IMR-90 (cell line): ENCODE measurements at places on chromosomes 2 and 18. TPM values are rescaled to one million over a fixed set of nuclear protein-coding genes. Genes with fewer than 3 reads are reported as not detected.

DNA sequence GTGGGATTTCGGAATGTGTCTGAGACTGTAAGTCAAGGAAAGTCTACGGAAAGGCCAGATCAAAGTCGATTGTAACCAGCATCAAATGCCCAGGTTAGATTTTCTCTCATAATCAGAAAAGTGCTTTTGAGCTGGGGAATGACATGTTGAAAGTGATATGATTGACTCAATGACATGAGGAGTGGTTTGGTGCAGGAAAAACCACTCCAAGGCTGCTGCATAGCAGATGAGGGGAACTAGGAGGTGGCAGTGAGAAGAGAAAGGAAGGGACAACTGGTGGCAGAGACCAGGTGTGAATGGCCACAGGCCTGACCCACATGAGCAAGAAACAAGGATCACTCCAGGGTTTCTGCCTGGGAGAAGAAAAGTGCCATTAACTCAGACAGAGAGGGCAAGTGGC lies 822 bp downstream of the SLC35F6 start:
- no peaks in the 10 kb centered on the region for H3K27me3 ChIP-seq
- peaks cover 18% of the 10 kb centered on the region for H3K4me1 ChIP-seq
- no peak for DNase-seq
- peak overlapping the region; percentile 94 for H3K4me3 ChIP-seq
- H3K27ac ChIP-seq: peak overlapping the region; percentile 99

DNA sequence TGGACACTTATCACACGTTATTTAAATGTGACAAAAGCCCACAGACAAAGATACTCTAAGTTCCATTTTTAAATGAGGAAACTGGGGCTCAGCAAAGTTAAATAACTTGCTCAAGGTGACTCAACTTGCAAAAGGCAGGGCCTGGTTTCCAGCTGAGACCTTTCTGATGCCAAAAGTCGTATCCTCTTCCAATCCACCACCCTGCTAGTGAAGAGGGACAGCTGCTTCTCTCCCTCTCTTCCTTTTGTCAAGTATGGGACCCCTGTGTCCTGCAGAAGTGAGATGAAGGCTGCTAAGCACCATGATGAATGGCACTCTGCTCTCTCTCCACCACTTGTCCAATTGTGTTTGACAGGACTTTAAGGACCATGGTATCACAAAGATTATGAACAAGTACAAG lies 140.9 kb downstream of the DYM start:
- no peak overlapping the region for H3K4me3 ChIP-seq
- no peaks in the 10 kb centered on the region for H3K27me3 ChIP-seq
- peak; percentile 29 for DNase-seq
- H3K27ac ChIP-seq: no peak overlapping the region

Gene BBS5
- 1.4 and 1.9 TPM in 2 replicates for total RNA-seq

Gene SCYGR6
- total RNA-seq: not detected in 2 replicates

DNA sequence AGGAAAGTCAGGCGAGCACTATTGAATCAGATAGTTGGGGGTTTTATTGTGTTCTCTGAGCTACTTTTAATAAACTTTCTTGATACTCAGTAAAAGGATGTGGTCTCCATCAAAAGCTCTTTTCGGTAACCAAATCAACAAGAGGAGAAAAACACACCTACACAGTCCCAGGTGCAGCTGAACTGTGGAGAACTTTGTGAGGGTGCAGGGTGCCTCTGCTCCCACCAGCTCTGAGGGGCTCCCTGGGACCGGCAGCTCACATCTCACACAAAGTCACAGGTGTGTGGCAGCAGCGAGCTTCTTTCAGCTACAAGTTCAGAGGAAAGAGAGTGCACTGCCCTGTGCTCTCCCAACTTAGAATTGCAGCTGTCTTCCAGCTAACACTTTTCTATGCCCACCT lies 650.4 kb downstream of the RNF144A start:
- no peak overlapping the region for H3K4me3 ChIP-seq
- no peaks in the 10 kb centered on the region for H3K27me3 ChIP-seq
- H3K4me1 ChIP-seq: no peaks in the 10 kb centered on the region
- H3K36me3 ChIP-seq: no peaks in the 10 kb centered on the region
- DNase-seq: no peak

- no peaks in the 10 kb centered on the region for H3K36me3 ChIP-seq
- DNase-seq: peak; percentile 52
- H3K4me1 ChIP-seq: peaks cover 8% of the 10 kb centered on the region
Measured at GRCh38 chr2:54956111-54956627, 94.1 kb downstream of the RTN4 start.

Gene ALPP
- total RNA-seq: not detected in 2 replicates

Gene EVX2
- total RNA-seq: not detected in 2 replicates

Gene AQP4
- not detected in 2 replicates for total RNA-seq

- no peaks in the 10 kb centered on the region for H3K4me1 ChIP-seq
- no peak overlapping the region for H3K27ac ChIP-seq
- H3K36me3 ChIP-seq: no peaks in the 10 kb centered on the region
- no peaks in the 10 kb centered on the region for H3K27me3 ChIP-seq
- H3K4me3 ChIP-seq: no peak overlapping the region
- DNase-seq: no peak
Measured at GRCh38 chr18:29712785-29713184, 1329.8 kb downstream of the DSC3 start.

Gene BMP10
- not detected in 2 replicates for total RNA-seq

DNA sequence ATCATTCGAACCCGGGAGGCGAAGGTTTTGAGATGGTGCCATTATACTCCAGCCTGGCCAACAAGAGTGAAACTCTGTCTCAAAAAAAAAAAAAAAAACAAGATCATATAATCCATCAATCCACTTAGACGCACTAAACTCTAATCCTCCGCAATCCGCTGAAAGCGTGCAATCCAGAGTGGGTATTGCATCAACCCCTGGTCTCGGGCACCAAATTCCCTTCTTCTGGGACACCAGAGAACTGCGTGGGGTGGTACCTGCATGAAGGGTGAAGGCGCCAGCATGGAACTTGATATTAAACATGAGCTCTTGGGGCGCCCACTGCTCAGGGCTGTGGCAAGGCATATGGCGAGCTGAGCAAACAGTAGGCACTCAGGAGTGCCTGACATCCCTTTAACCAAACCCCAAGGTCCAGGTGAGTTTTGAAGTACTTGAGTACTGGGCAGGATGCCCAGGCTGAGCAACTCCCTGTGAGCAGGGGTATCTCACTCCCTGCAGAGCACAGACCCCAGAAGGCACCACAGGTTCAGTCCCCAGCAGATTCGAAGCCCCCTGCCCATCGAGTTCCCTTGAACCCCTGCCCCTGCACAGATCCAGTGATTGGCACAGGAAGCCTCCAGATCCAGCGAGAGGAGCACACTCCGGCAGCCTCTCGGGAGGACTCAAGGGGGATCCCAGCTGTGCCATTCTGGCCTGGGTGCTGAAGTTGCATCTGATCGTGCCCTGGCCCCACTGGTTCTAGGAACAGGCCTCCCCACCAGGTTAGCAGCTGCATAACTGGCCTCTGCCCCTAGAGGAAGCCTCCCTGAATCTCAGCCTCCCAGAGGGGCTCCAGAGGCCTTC lies 8.0 kb downstream of the ALPI start:
- no peak for DNase-seq

DNA sequence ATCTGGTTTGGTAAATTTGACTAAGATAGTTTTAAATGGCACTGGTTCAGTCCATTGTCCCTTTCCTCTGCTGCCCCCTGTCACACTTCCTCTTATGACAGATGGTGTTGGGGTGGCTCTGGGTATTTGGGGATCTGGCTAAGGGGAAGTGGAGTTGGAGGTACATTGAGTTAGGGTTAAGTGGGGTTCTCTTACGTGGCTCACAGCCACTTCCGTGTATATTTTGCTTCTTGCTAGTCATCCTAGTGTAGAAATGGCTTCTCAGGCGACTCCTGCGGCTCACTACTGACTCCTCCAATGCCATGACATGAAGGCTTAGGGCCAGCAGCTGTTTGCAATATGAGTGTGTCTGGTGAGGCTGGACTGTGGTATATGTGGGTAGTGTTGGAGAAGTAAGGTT lies 187.0 kb downstream of the HAUS1 start:
- H3K27me3 ChIP-seq: no peaks in the 10 kb centered on the region; the same call in 1 of the 2 replicates
- H3K36me3 ChIP-seq: no peaks in the 10 kb centered on the region
- DNase-seq: no peak

DNA sequence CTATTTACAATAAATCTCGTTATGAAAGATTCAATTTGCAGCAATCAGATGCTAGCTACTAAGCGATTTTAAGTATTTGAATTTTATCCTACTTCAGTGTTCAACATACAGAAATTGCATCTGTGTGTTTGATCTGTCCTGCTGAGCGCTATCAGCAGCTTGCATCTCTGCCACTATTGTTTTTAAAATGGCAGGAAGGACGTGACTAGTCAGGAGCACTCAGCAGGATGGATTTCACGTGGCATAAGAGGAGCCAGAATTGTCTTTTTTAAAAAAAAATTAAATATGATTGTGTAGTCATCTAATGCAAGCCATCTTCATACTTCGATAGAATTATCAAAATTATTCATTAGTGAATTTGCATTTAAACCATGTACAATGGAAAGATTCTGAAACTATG lies 2.8 kb upstream of the KLHL14 start:
- H3K4me1 ChIP-seq: no peaks in the 10 kb centered on the region
- H3K27me3 ChIP-seq: peaks cover 24% of the 10 kb centered on the region
- DNase-seq: no peak

- no peak overlapping the region for H3K4me3 ChIP-seq
- no peaks in the 10 kb centered on the region for H3K27me3 ChIP-seq
- no peak overlapping the region for H3K27ac ChIP-seq
- DNase-seq: no peak
- H3K4me1 ChIP-seq: no peaks in the 10 kb centered on the region
Measured at GRCh38 chr2:90069290-90069894, 1377.9 kb downstream of the RPIA start.

Gene DPP4
- 19.0 and 24.2 TPM in 2 replicates for total RNA-seq

- no peak overlapping the region for H3K27ac ChIP-seq
- no peak overlapping the region for H3K4me3 ChIP-seq
- no peaks in the 10 kb centered on the region for H3K36me3 ChIP-seq
- H3K4me1 ChIP-seq: no peaks in the 10 kb centered on the region
Measured at GRCh38 chr2:229658004-229658403, 56.4 kb downstream of the DNER start.

Gene RNU2-63P
- total RNA-seq: under 0.01 and 174 TPM in 2 replicates

GRCh38 chr2:75309596-75310463 lies 110.5 kb upstream of the TACR1 start:
- DNase-seq: peak; percentile 42
- no peak overlapping the region for H3K4me3 ChIP-seq
- H3K27ac ChIP-seq: no peak overlapping the region
- H3K36me3 ChIP-seq: no peaks in the 10 kb centered on the region
- peaks cover 5% of the 10 kb centered on the region for H3K4me1 ChIP-seq

Gene ZSWIM2
- total RNA-seq: 0.28 TPM in 1 of 2 replicates, not detected in the other

Gene ARHGAP25
- 0.28 and 0.36 TPM in 2 replicates for total RNA-seq

DNA sequence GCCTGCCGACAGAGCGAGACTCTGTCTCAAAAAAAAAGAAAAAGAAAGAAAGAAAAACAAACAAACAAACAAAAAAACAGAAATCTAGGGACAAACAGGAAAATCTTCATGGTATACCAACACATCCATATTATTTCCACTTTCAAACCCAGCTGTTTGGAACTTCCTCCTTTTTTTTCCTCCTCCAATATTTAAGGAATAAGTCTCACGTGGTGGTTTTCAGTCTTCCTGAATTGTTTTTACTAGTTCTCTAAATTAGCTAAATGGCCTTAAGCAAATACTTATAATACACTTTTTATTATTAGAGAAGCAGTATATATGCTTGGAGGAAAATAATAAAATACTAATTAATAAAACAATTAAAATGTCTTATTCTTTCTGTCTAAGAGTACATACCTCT lies 48.7 kb upstream of the GLS start:
- H3K27me3 ChIP-seq: no peaks in the 10 kb centered on the region
- H3K4me3 ChIP-seq: no peak overlapping the region
- no peaks in the 10 kb centered on the region for H3K36me3 ChIP-seq
- peaks cover 3% of the 10 kb centered on the region for H3K4me1 ChIP-seq
- no peak overlapping the region for H3K27ac ChIP-seq
- DNase-seq: no peak

DNA sequence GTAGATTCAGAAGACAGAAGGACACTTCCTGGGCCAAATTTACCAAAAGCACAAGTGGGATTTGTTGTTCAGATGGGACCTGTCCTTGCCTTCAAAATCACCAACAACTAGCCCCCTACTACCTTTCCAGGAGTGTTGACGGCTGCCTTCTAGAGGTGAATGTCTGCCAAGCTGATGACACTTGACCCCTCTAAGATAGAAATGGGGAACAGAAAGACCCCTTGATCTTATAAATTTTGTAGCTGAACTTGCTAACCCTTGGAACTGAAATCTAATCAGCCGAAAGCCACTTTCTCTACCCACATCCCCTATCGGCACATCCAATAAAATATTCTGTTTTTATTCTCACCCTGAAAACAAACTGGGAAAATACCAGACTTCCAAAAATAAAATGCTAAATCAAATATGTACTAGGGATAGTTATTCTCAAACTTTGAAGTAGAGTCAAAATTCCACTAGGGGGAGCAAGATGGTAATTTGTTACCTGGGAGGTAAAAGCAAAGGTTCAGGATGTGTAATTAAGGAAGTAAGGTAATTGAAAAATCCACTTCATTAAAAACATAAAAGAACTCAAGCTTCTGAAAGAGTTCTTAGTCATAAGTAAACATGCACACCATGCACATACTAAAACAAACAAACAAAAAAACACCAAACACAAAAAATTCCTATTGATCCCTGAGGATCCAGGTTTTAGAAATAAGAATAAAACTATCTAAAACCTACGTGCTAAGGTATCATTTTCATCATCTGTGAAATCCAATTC lies 119.2 kb downstream of the ANKRD44 start:
- no peaks in the 10 kb centered on the region for H3K4me1 ChIP-seq
- DNase-seq: peak; percentile 28
- H3K36me3 ChIP-seq: no peaks in the 10 kb centered on the region
- H3K4me3 ChIP-seq: no peak overlapping the region

Gene TEKT4
- total RNA-seq: not detected in 2 replicates

GRCh38 chr2:159706385-159706980 lies 5.8 kb upstream of the MARCHF7 start:
- H3K4me3 ChIP-seq: no peak overlapping the region
- no peak overlapping the region; the same call in 1 of the 2 replicates for H3K27ac ChIP-seq
- DNase-seq: no peak
- H3K27me3 ChIP-seq: no peaks in the 10 kb centered on the region
- peaks cover 7% of the 10 kb centered on the region for H3K4me1 ChIP-seq
- H3K36me3 ChIP-seq: no peaks in the 10 kb centered on the region

DNA sequence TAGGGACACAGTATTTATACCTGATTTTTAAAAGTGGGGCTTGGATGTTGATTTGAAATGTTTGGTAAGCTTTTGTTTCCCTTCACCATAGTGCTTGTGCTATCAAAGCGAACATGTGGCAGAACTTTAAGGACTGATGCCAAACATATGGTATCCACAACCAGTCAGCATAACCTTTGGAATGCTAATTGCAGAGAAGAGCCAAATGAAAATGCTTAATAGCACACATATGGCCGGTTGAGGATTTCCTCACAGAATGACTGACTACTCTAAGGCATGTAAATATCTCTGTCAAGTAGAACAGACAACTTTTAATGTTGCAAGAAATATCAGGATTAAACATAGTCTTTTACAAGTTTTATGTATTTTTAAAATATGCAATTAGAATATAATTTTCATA lies 120.9 kb upstream of the COL3A1 start:
- H3K4me1 ChIP-seq: no peaks in the 10 kb centered on the region; the same call in 1 of the 2 replicates
- H3K27me3 ChIP-seq: no peaks in the 10 kb centered on the region
- DNase-seq: peak; percentile 96
- peak overlapping the region; percentile 54; the same call in 1 of the 2 replicates for H3K27ac ChIP-seq
- H3K4me3 ChIP-seq: no peak overlapping the region
- H3K36me3 ChIP-seq: no peaks in the 10 kb centered on the region
